Mesothelial cell of epicardium (in vitro differentiated cells): ENCODE measurements at places on chromosomes 7 and 10.

GRCh38 chr10:102408728-102409603 is 9.6 kb downstream of the PSD start:
- peak overlapping the region; percentile 61 for H3K4me3 ChIP-seq
- peak overlapping the region; percentile 26 for H3K27ac ChIP-seq
- DNase-seq = peak; percentile 74
- H3K27me3 ChIP-seq = peaks cover 78% of the 10 kb centered on the region
- H3K4me1 ChIP-seq = peaks cover 24% of the 10 kb centered on the region

DNA sequence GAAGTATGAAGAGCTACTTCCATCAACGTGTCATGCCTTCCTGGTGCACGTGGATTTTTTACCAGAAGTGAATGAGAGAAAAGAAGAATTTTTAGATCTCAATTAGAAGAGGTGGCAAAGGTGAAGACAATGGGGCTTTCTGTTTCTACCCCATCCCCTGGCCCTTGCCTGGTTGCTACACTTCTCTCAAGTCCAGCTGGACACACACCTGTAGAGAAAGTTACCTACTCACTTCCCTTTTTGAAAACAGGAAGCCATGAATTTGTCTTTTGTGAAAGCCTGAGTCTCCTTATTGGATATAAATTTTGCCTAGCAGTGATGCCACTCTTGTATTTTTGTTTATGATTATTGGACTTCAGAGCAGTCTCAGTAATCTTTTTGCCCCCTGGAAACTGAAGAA is 142.9 kb upstream of the AKR1E2 start:
- peaks cover 27% of the 10 kb centered on the region for H3K4me1 ChIP-seq
- H3K4me3 ChIP-seq = no peak overlapping the region
- H3K27ac ChIP-seq = no peak overlapping the region
- H3K27me3 ChIP-seq = no peaks in the 10 kb centered on the region

DNA sequence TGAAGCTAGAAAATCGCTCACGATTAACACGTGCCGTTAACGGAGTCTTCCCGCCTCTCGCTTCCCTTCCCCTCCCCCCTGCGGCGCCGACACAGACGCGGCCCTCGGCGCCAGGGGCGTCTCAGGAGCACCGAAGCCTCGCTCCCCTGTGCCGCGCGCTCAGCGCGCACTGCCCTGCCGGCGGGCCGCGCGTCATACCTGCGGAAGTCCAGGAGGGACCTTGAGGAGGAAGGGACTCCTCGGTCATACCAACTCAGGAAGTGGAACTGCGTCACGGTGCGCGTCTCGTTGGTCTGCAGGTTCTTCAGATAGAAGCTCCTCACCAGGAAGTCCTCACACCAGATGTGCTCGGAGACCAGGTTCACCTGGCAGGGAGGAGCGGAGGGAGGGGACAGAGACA is 239.6 kb downstream of the DNAJB6 start:
- DNase-seq = no peak
- H3K27me3 ChIP-seq = peaks cover 71% of the 10 kb centered on the region
- no peaks in the 10 kb centered on the region for H3K36me3 ChIP-seq

- H3K4me3 ChIP-seq = no peak overlapping the region
- H3K36me3 ChIP-seq = peaks cover 4% of the 10 kb centered on the region
- H3K27ac ChIP-seq = no peak overlapping the region
Measured at GRCh38 chr7:99312316-99313203, 13.1 kb upstream of the ARPC1A start.

GRCh38 chr7:70595755-70596597 is 536.0 kb upstream of the GALNT17 start:
- peak overlapping the region; percentile 61 for H3K4me3 ChIP-seq
- DNase-seq = peak; percentile 46
- H3K27me3 ChIP-seq = peaks cover 54% of the 10 kb centered on the region
- H3K27ac ChIP-seq = no peak overlapping the region

GRCh38 chr7:101516851-101517250 is 112.2 kb downstream of the MYL10 start:
- H3K4me1 ChIP-seq = peaks cover 16% of the 10 kb centered on the region
- DNase-seq = no peak
- H3K27ac ChIP-seq = peak overlapping the region; percentile 92
- no peaks in the 10 kb centered on the region for H3K27me3 ChIP-seq
- H3K4me3 ChIP-seq = no peak overlapping the region

- H3K27ac ChIP-seq = peak overlapping the region; percentile 39
- peaks cover 6% of the 10 kb centered on the region for H3K4me1 ChIP-seq
- H3K4me3 ChIP-seq = no peak overlapping the region
- H3K27me3 ChIP-seq = no peaks in the 10 kb centered on the region
Measured at GRCh38 chr7:101792051-101792681, 25.3 kb upstream of the CUX1 start.

DNA sequence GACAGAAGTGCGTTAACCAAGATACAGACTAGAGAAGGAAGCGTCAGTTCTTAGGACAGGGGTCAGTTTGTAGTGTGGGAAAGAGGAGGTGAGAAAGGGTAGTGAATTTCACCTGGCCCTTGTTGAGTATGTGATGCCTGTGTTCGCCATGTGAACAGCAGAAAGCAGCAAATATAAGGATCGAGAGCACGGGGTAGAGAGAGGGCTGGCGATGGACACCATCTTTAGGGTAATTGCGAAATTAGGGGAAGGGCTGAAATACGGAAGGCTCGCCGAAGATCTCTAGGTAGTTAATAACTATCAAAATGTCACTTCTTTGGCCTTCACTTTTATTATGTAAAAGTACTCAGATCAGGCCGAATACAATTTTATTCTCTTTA is 6.2 kb upstream of the MEST start:
- no peaks in the 10 kb centered on the region for H3K27me3 ChIP-seq
- H3K4me3 ChIP-seq = peak overlapping the region; percentile 65
- peak overlapping the region; percentile 91 for H3K27ac ChIP-seq
- H3K36me3 ChIP-seq = no peaks in the 10 kb centered on the region

DNA sequence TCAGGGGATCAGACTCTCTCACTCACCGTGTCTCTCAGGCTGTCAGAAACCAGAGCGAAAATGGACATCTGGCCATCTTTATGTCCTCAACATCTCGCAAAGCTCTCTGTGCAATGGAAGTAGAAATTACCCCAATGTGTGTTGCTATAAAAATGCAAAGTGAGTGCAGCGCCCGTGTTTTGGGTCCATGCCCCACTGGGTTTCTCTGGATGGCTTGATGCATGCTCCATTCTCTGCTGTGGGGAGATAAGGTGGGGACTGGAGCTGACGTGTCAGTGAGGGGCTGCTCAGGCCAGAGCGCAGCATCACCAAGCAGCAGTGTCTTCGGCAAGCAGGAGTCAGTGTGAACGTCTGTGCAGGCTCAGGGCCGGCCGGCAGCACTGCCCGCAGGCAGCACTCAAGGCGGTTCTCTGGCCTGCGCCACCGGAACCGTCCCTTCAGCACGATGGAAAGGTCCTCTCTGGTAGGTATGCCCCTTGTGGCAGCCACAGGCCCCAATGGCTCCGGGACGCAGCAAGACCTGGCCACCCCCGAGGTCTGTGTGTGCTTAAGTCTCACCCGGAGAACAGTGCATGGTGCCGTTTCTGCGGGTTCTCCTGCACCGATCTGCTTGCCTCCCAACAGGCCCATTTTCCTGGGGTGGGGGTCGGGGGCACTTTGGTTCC is 30.2 kb downstream of the WDR86 start:
- no peaks in the 10 kb centered on the region for H3K27me3 ChIP-seq
- no peak overlapping the region for H3K4me3 ChIP-seq
- peaks cover 46% of the 10 kb centered on the region for H3K36me3 ChIP-seq
- peak overlapping the region; percentile 14 for H3K27ac ChIP-seq
- peaks cover 3% of the 10 kb centered on the region for H3K4me1 ChIP-seq

GRCh38 chr7:90624225-90624911 is 28.2 kb downstream of the CDK14 start:
- peak overlapping the region; percentile 93 for H3K27ac ChIP-seq
- no peaks in the 10 kb centered on the region for H3K27me3 ChIP-seq
- no peak for DNase-seq
- peaks cover 2% of the 10 kb centered on the region for H3K36me3 ChIP-seq
- H3K4me1 ChIP-seq = peaks cover 57% of the 10 kb centered on the region
- no peak overlapping the region for H3K4me3 ChIP-seq

DNA sequence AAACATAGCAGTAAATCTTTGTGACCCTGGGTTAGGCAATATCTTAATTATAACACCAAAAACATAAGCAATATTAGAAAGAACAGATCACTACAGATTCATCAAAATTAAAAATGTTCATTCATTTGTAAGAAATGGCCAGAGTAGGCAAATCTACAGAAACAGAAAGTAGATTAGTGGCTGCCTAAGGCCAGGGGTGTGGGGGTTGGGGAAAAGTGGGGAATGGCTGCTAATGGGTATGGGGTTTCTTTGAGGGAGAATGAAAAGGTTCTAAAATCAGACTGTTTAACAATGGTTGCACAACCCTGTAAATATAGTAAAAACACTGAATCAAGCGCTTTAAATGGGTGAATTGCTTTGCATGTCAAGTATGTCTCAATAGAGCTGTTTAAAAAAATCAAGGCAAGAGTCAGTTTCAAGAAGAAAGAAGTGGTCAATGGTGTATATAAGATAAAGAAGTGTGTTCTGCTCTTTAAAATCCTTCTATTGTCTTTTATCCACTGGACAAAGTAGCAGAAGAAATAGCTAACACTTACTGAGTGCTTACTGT is 42.6 kb downstream of the CDK6 start:
- H3K27ac ChIP-seq = peak overlapping the region; percentile 17
- DNase-seq = no peak
- H3K4me3 ChIP-seq = no peak overlapping the region
- peaks cover 38% of the 10 kb centered on the region for H3K36me3 ChIP-seq
- no peaks in the 10 kb centered on the region for H3K27me3 ChIP-seq

GRCh38 chr7:51101111-51101757 is 215.4 kb downstream of the COBL start:
- H3K4me3 ChIP-seq = no peak overlapping the region
- no peak for DNase-seq
- H3K27me3 ChIP-seq = peaks cover 5% of the 10 kb centered on the region
- peaks cover 4% of the 10 kb centered on the region for H3K36me3 ChIP-seq

DNA sequence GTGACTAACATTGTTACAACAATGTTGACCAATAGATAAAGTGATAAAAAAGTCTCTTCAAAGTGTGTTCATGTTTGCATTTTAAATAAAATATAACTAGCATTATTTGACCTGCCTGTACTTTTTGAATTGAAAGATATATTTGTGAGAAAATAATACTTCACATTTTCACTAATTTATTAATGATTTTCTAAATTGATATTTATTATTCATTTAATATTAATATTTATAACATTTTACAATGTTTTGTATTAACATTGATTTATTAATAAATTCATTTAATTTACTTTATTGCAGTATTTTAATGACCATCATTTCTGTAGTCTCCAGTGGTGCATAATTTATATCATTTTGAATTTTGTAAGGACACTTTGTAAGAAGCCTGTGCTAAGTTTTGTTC is 150.0 kb upstream of the BET1 start:
- H3K4me1 ChIP-seq = peaks cover 5% of the 10 kb centered on the region
- peaks cover 2% of the 10 kb centered on the region for H3K27me3 ChIP-seq
- DNase-seq = no peak
- H3K27ac ChIP-seq = no peak overlapping the region

DNA sequence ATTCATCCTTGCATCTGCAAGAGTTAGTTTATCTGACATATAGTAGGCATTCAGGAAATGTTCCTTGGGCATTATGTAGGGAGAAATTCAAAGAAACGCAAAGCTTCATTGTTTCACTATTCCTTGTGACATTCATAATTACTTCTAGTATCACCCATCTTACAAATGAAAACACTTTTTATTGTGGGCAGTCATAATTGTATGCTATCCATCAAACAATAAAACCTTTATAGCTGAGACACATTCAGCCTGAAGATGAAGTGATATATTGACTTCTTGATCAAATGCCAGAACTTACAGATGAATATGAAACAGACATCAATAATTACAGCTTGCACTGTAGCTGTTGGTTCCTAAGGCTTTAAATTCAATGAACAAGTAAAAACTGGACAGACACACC is 36.4 kb downstream of the FAM204A start:
- no peak overlapping the region for H3K4me3 ChIP-seq
- DNase-seq = no peak

DNA sequence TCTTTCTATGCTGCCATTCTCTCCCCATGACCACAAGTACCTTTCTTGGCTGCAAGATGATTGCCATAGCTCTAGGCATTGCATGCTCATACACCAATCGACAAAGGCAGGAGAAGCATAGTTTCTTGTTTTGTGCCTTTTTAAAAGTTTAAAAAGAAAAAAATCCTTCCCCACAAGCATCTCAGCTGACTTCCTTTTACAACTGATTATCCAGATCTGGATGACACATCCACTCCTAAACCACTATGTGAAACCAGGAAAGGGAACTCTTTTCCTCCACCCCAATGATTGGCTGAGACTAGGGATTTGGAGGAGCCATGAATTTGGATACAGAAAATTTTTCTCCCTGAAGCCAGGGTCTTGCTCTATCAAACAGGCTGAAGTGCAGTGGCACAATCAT is 14.5 kb upstream of the LRRC4 start:
- no peaks in the 10 kb centered on the region for H3K36me3 ChIP-seq
- H3K4me1 ChIP-seq = no peaks in the 10 kb centered on the region
- no peak overlapping the region for H3K4me3 ChIP-seq
- H3K27me3 ChIP-seq = no peaks in the 10 kb centered on the region
- H3K27ac ChIP-seq = no peak overlapping the region

GRCh38 chr10:5419466-5420094 is 7.2 kb downstream of the NET1 start:
- peaks cover 31% of the 10 kb centered on the region for H3K36me3 ChIP-seq
- no peak for DNase-seq
- no peak overlapping the region for H3K27ac ChIP-seq
- H3K4me3 ChIP-seq = no peak overlapping the region

DNA sequence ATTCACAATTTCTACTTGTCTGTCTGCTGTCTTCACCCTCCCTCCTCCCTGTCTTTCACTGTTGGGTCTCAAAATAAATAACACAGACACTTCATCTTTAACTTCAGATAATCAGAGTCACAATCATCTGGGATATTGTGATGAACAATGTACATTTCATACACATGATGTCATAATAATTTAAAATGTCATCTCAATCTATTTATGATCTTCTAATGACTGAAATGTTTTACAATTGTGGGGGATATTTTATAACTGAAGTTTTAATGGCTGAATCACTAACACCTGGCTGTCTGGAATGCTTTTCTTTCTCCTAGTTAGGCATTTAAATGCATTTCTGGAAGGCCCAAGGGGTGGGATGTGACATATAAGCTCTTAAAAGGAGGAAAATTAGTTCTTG is 859.8 kb downstream of the LRMDA start:
- DNase-seq = no peak
- peaks cover 44% of the 10 kb centered on the region for H3K27me3 ChIP-seq
- H3K4me3 ChIP-seq = no peak overlapping the region
- H3K4me1 ChIP-seq = peaks cover 19% of the 10 kb centered on the region
- H3K27ac ChIP-seq = no peak overlapping the region
- H3K36me3 ChIP-seq = no peaks in the 10 kb centered on the region
